HTR-8/SVneo (cell line): ENCODE measurements at places on chromosomes 7 and 10.

DNA sequence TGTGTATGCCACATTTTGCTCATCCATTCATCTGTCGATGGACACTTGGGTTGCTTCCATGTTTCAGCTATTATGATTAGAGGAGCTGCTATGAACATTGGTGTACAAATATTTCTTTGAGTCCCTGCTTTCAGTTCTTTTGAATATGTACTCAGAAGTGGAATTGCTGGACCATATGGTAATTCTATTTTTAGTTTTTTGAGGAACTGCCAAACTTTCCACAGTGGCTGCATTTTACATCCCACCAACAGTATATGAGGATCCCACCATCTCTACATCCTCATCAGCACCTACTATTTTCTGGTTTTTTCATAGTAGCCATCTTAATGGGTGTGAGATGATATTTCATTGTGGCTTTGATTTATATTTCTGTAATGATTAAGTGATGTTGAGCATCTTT is 44.7 kb upstream of the ZMIZ2 start:
- DNase-seq = no peak

DNA sequence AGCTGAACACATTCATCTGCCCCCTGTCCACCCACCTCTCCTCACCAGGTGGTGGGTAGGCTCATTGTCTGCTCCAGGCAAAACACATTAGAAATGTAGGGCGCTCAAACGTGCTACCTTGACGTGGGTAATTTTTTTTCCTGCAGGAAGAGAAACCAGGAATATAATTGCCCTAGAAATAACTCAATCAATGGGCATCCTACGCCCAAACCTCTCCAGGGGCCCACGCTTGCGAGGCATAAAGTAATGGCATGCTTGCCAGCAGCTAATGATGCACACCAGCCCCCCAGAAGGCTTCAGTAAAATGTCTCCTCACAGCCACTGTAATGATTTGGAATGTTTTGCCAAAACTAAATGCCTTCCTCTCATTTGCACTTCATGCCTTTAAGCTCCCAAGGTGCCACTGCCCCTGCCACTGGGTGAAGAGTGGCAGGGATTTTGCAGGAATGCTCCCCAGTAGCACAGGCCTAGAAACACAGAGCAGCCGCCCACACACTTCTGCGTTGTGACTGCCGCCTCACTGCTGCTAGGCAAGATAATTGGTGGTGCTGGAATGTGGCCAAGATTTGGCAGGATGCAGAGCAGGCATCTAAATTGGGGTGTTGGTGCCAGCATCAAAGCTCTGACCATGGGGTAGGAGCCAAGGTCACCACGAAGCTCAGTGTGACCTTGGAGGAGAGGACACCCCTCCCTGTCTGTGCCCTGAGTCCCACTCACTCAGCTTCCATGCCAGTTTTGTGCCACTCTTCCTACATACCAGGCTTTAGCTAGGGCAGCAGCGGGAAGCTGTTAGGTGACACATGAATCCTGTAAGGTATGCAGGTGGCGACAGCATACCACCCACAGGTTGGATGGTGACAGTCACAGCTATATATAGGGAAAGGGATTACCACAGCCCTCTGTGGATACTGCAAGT is 48.7 kb upstream of the PPP1R3C start:
- DNase-seq = no peak

- DNase-seq = no peak
Measured at GRCh38 chr10:50993771-50994251, 80.5 kb upstream of the PRKG1 start.

DNA sequence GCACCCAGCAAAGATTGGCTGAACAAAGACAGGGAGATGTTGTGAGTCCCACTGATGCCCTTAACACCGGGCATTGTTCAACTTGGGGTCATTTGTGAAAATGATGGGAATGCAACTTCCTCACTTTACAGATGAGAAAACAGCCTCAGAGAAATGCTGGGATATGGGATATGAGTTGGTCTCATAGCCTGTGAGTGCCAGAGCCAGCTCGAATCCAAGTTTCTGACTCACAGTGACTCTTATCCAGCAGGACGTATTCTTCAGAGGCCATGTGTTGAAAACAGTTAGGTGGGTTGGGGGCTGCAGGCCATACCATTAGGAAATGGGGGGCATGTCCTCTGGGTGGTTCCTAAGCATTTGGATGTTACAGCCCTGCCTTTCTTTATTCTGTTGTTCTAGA is 45.2 kb downstream of the KIAA1217 start:
- DNase-seq = no peak

DNA sequence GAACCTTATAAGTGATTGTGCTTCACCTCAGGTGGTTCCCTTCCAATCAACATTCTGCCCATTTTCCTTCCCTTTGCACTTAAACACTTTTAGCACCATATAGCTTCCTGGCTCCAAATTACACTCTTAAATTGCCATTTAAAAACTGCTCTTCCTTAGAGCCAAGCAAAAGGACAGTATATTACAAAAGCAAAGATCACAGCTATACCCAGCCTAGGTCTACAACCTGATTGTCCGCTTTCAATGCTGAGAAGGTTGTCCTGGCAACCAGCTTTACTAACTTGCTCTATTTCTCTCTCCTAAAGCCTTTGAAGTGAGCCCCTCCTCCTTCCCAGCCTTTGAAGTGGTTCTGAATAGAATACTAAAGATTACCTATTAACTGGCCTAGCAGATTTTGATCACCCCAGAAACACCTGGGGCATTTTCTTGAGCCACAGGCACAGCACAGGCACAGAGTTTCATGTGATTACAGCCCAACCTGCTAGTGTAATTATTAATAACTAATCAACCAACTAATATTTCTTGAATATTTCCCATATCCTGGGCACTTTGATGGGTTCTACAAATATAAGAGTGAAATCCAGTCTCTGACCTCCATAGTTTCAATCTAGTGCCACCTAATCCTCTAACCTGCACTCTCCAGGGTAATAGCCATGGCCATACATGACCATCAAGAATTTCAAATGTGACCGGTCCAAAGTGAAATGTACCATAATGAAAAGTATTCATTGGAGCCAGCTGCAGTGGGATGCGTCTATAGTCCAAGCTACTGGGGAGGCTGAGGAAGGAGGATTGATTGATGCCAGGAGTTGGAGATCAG is 63.6 kb upstream of the TRIM24 start:
- DNase-seq = no peak

GRCh38 chr7:45026984-45027773 is 27.2 kb downstream of the CCM2 start:
- DNase-seq = no peak

DNA sequence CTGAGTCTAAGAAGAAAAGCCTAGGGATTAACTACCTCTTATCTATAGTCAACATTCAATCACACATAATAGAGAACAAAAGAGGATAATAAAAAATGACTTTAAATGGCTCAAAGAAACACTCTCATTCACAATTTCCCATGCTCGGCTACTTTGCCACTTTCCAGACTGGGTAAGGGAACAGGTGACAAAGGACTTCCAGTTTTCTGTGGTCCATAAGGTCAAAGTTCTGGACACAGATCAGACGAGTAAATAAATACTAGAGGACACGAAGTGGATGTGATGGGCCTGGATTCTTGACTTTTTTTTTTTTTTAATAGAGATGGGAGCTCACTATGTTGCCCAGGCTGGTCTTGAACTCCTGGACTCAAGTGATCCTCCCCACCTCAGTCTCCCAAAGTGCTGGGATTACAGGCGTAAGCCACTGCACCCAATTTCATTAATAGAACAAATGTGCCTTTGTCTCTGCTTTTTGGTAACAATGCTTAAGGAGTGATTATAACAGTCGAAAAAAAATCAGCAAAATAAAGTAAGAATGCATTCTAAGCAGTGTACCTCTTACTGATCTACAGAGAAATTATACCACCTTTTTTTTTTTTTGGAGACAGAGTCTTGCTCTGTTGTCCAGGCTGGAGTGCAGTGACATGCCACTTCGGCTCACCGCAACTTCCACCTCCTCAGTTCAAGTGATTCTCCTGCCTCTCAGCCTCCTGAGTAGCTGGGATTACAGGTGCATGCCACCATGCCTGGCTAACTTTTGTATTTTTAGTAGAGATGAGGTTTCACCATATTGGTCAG is 70.6 kb downstream of the WAPL start:
- DNase-seq = no peak

- DNase-seq = peak; percentile 8
Measured at GRCh38 chr7:35003679-35004303, 33.5 kb downstream of the DPY19L1 start.
